Hematopoietic multipotent progenitor cell treated with erythropoietin and hydrocortisone succinate and interleukin-3 and kit ligand, for 6 days (in vitro differentiated cells): ENCODE measurements at places on chromosomes 7 and 10.

DNA sequence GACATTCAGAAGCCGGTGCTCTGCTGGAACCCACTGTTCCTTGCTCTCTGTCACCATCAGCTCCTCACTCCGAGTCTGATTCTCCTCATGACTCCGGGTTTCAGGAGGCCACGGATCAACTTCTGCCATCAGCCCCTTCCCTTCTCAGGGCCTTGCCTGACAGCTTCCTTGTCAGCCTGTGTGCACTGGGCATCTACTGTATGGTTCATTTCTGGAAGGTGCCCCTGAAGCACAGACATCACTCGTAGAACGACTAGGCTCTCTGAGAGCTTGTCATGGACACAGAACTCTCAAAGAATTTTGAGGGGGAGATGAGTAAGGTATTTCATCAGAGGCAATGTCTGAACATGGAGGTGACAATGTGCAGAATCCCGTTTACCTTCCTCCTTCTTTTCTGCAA, 396.1 kb downstream of the TNS3 start:
- no peak for DNase-seq

DNA sequence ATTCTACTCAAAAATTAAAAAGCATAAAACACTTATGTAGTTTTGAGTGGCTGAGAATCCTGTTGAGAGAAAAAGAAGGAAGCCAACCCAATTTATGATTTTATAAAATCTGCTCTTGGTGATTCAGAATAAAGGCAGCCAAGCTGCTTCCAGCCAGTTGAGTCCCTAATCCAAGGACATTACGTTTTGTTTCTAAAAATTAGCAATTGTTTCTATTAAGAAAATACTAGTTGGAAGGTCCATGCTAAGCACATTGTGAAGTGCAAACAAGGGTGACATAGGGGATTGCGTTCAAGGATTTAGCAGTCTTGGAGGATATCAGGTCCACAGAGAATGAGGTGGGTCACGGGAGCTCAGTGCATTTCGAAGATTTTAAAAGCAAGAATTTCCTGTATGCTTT, 987.7 kb downstream of the TYW1 start:
- no peak for DNase-seq

GRCh38 chr10:7583626-7584025, 83.1 kb downstream of the ITIH5 start:
- DNase-seq = no peak

DNA sequence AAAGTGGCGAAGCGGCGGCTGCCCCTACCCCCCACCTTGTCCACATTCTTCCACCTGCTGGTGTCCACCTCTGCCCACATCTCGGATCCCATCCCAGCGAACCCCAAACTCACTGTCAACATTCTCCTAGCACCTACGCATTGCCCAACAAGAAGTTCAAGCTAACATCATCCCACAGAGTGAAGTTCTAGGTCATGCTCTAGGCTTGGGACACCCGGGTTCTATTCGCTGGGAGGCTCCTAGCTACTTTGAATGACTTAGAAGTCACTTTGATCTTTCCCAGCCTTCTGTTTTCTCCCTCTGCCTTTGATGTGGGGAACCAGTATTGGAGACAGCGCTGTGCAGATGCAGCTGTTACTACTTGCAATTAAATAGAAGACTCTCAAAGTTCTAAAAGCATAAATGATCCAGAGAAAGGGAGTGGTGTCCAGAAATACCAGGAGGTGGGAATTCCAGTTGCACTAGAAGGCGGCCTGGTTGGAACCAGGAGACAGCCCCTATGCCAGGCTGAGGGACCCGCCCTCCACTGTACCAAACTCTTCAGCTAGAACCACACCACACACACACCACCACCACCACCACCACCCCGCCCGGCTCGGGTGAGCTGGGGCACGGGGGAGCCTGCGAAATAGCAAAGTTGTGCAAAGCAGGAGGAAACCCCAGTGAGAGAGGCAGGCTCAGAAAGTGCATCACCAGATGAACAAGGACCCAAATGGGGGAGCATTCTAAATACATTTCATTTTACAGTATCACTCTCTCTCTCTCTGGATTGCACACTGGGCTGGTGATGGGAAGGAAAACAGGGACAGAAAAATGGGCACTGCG, 5.5 kb upstream of the VGF start:
- no peak for DNase-seq

DNA sequence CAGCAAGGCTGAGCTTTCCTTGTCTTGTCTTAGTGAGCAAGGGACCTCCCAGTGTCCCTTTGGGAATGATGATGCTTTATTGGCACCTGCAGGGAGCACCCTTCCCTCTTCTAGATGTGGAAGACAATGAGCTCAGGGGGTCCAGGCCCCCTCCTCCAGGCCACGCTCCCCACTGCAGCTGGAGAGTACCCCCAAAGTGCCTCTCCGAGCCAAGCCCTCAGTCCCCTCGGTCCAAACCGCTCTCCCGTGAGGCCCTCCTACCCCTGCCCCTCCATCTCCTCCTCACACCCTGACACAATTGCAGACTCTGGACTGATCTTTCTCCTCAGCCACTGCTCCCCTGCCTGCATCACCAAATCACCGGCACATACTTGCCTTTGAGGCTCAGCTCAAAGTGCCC, 16.7 kb downstream of the RBP3 start:
- DNase-seq = no peak

GRCh38 chr10:13001041-13001886, at the start of gene CCDC3:
TSS of gene CCDC3 (minus strand) at chr10:13001713. CDS start at chr10:13001570, 143 bp downstream.
- peak; percentile 28 for DNase-seq

GRCh38 chr7:150942001-150942590, 36.0 kb downstream of the KCNH2 start:
- DNase-seq = peak; percentile 90

DNA sequence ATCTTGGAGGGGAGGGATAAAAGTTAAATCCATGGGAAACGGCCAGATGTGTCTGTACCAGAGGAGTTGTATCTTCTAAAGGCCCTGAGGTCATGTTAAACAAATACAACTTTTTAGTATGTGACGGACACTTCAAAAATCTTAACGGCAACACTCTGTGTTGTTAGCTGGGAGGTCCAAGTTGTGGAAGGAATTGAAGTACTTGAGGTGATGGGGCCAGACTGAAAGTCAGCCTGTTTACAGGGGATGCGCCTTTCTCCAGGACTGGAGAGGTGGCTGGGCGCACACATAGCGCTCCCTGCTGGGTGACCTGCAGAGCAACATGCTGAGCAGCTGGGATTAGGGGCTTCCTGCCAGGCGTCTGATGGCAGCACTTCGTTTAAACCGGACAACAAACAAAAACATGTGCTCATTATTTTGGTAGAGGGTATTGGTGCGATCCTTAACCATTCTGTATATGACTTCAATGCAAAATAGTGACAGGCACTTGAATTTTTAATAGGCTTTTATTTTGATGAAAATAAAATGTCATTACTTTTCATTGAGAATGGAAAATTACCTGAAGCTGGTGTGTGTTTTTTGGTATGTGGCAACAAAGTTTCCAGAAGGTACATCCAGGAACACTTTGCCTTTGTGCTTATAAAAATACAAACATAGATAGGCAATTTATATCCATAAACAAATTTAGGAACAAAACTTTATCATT, 198.2 kb downstream of the MLLT10 start:
- DNase-seq = peak; percentile 84

DNA sequence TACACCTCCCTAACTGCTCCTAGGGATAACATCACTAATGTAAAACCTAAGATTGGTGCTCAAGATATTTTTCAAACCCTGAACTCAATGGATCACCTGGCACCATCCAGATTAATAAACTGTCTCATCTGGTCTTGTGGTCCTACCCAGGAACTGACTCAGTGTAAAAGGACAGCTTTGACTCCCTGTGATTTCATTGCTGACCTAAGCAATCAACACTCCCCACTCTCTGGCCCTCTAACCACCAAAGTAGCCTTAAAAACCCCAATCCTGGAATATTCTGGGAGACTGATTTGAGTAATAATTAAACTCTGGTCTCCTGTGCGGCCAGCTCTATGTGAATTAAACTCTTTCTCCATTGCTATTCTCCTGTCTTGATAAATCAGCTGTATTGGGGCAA, 6.2 kb upstream of the USP54 start:
- DNase-seq = no peak

DNA sequence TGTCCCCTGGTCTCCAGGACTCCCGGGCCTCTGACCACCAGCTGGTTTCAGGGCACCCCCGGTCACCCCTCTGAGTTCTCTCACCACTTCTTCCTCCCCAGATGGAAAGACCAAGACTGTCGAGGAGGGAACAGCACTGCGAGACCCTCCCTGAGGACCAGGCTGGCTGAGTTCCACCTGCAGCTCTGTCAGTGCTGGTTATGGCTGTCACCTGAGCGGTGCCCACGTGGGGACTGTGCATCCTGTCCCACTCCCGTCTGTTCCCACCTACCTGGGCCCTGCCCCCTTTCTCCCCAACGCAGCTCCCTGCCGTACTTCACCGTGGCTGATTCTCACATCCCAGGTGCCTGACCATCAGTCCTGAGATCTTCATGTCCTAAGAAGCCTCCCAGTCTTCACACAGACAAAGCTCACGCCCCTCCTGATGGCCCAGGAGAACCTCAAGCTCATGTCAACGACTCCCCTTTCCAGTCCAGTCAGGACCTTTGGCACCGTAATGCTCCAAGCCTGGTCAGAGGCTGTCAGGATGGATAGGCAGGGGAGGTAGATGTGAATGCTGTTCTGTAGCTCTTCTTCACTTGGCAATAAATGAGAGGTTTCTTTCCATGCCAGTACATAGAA, 159.7 kb downstream of the USP6NL start:
- no peak for DNase-seq

GRCh38 chr10:77264107-77264506, 373.5 kb downstream of the KCNMA1 start:
- DNase-seq = peak; percentile 78

DNA sequence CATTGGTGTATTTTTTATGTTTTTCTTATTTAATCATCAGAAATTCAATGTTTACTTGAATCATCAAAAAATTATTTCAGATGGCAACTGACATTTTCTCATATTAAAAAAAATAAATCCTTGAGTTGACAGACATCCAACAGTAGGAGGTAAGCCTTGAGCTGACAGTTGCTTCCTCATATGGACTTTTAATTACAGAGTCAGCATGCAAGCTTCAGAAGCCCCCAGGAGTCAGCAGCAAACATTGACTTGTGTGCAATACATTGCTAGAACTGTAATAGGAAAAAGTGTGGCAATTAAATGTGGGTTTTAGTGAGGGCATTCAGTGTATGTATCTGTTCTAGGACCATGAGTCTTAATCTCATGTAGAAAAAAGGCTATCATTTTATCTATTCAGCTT, 62.4 kb upstream of the TAS2R16 start:
- DNase-seq = no peak

- no peak for DNase-seq
Measured at GRCh38 chr10:80351220-80351619, 5.3 kb downstream of the DYDC1 start.

GRCh38 chr10:113183573-113183972, 233.5 kb downstream of the TCF7L2 start:
- no peak for DNase-seq

DNA sequence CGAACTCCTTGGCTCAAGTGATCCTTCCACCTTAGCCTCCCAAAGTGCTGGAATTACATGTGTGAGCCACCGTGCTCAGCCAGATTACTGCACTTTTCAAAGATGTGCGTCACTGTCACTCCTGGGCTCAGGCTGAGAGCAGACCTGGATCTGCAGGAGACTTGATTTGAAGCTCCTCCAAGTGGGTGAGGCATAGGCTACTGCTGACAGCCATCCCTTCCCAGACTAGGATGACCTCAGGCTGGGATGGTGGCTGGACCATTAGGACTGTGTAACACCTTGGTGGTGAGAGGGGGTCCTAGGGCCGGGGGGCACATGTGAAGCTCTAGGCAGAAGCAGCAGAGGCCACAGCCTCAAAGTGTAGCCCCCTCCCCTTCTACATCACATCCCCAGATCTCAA, 8.2 kb upstream of the SRRM3 start:
- no peak for DNase-seq

- peak; percentile 48 for DNase-seq
Measured at GRCh38 chr7:39609113-39609934, 14.0 kb upstream of the RALA start.
